T-helper 2 cell (primary cell): ENCODE measurements at places on chromosomes 16 and 17.

GRCh38 chr16:62503073-62503472 lies 466.8 kb upstream of the CDH8 start:
- no peak for DNase-seq

DNA sequence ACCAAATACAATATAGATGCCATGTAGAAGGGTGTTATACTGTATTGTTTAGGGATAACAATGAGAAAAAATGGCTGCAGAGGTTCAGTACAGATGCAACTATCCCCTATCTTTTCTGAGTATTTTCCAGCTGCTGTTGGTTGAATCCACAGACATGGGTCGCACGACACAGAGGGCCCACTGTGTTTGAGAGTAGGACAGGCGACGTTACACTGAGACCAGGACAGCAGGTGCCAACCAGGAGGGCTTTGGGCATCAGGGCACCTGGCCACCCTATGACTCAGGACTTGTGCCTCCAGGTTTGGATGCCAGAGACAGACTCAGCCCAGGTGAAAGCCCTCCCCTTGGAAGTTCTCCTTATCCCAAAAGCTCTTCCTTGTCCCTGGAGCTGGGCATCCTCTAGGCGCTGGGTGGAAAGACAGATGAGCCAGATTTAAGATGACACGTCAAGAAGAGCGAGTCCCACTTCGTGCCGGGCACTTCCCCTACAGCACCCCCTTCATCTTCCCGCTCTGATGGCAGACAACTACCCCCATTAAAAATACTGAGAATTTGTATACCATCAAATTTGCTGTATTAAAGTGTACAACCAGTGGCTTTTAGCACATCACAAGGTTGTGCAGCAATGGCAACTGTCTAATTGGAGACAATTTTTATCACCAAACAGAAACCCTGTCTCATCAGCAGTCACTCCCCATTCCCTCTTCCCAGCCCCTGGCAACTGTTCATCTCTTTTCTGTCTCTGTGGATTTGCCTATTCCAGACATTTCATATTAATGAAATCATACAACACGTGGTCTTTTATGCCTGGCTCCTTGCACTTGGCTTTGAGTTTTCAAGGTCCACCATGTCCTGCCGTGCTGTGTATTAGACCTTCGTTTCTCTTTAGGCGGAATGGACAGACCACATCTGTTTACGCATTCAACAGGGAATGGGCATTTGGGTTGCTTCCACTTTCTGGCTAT lies 30.6 kb downstream of the TNFRSF13B start:
- no peak for DNase-seq

DNA sequence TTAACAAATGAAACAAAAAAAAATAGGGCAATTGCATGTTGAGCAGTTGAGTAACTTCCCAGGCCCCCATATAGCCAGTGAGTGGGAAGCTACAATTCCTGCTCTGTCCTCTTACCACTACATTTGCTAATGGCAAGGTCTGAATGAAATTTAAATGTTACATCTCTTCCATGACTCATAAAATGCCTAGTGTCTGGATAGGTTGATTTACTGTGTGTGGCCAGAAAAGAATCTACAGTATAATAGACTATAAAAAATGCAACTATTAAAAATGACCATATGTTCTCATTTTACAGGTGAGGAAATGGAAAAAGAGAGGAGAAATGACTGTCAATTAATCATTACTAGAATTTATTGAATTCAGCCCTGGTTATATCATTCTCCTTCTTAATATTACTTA lies 1199.3 kb downstream of the CDH11 start:
- DNase-seq: no peak

DNA sequence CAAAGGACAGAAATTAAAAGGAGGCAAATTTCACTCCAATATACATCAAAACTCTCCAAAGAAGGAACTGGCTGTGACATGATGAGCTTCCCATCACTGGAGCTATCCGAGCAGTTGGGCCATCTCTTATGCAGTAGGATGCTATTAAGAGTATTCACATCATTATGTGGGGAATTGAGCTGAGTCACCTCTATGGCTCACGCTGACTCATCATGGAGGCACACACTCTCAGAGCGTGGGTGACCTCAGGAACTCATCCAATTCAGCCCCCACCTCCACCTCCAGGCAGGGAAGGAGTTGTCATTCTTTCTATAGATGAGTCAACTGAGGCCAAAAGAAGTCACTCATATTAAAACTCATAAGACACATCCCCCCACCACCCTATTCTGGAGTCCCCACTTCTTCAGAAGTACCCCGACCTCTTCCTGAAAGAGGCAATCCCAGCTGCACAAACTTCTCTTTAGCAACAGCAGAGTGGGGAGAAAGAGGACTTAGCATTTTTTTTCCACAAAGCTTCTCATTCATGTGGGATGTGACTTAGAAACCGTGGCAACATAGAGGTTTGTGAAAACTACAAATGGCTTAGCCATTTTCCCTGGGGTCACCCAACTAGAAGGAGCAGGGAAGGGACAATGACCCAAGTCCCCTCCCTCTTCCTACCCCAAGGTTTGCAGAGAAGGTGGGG lies 32.5 kb downstream of the ABCC12 start:
- DNase-seq: peak; percentile 42

DNA sequence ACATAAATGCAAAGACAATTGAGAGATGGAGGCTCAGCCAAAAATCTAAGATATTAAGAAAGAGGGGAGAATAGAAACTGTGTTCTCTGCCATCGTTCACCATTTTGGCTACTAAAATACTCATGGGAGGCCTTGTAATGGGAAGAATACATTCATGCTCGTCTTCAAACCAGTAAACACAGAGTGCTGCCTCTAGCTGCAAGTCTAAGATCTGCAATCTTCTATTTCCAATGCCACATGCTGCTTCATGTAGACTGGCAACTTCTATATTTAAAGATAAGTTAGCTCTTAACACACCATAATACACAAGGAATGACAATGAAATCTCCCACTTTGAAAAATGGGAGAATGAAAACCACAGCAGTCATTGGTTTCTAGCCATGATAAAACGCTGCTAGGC lies 387.3 kb downstream of the HS3ST3B1 start:
- DNase-seq: no peak

GRCh38 chr16:8571061-8571596 lies 19.2 kb downstream of the TMEM114 start:
- no peak for DNase-seq

DNA sequence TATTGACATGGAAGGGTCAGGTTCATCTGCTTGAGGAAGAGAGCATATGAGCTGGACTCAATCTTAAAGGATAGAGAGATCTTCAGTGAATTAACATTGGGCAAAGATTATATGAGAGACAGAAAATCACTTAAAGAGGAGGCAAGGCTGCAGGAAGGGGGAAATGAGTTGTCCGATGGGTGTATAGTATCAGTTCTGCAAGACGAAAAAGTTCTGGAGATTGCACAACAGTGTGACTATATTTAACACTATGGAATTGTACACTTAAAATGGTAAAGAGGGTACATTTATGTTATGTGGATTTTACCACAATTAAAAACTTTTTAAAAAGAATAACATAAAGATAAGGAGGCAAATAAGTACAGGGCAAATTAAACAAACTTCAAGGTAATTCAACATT lies 80.7 kb downstream of the HELZ start:
- no peak for DNase-seq

GRCh38 chr16:15434079-15434424 lies 336 bp upstream of the BMERB1 start:
- no peak for DNase-seq

GRCh38 chr16:68229431-68230175 lies 6.3 kb downstream of the ESRP2 start:
- DNase-seq: no peak

DNA sequence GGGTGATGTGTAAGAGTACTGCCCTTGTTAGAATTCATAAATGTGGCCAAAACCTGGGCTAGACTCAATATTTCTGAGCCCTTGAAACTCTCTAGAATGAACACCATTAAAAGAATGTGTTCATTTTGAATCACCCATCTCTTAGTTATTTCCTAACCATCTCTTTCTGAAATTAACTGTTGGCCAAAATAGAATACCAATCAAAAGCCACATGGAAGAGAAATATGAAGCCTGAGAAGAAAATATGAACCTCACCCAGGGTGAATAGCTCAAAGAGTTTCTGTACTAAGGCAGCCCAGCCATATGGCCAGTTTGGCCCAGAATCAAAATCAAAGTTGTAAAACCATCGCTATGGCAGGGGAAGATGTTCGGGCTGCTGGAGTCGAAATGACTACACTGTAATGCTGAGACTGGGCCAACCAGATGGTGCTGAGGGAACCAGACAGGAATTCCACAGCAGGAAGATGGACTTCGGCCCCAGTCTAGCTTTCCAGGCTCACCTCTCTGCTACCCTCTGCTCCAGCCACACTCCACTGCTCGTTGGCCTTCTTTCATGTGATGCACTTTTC lies 154.3 kb upstream of the ZFHX3 start:
- no peak for DNase-seq

GRCh38 chr17:17061516-17061915 lies 19.3 kb downstream of the MPRIP start:
- DNase-seq: no peak

GRCh38 chr17:28973425-28973824 lies 22.1 kb upstream of the PHF12 start:
- no peak for DNase-seq

- no peak for DNase-seq
These were observed 3.8 kb upstream of the DYNLL2 start for GRCh38 chr17:58079300-58080033.

GRCh38 chr17:70775679-70776078 lies 606.3 kb downstream of the KCNJ2 start:
- DNase-seq: no peak
